Mucosa of gallbladder (tissue), 1 donor: ENCODE measurements at places on chromosomes 13 and 19. TPM values are rescaled to one million over a fixed set of nuclear protein-coding genes. Genes with fewer than 3 reads are reported as not detected.

- DNase-seq, result no peak
Measured at GRCh38 chr19:42290523-42291434, 11.2 kb upstream of the PRR19 start.

DNA sequence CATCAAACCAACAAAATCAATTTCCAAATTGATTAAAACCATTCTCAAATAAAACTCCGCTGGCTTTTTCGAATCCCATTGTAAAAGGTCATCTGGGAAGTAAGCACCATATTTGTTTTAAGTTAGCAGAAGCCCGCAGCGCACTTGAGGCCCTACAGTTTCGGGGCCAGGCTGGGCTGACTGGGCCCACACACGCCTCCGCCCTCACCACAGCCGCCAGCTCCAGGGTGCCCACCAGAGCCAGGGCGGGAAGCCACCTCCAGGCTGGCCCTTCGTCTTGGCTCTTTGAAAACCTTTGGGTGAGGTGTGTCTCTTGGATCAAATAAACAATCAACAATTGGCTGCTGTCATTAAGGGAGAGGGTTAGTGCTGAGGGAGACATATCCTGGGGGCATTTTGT lies 133.3 kb downstream of the SOX1 start:
- no peak for DNase-seq

FLT1 gene
- total RNA-seq, result 23.6 TPM

MIER2 gene
- total RNA-seq, result 27.9 TPM

ZNF541 gene
- total RNA-seq, result 1.2 TPM

UQCR11 gene
- 254 TPM for total RNA-seq

PNMA8B gene
- 5.3 TPM for total RNA-seq

PSG3 gene
- total RNA-seq, result not detected

PET100 gene
- total RNA-seq, result 121 TPM
